Sciatic nerve (tissue), 2 donors: ENCODE measurements at places on chromosomes 16 and 17. TPM values are rescaled to one million over a fixed set of nuclear protein-coding genes. Genes with fewer than 3 reads are reported as not detected.

The SOX9 gene
- 42.0 TPM for total RNA-seq

GRCh38 chr17:31491376-31492131 is 100.1 kb downstream of the RAB11FIP4 start:
- no peak for DNase-seq

- DNase-seq: no peak
Measured at GRCh38 chr17:68670967-68671693, 70.0 kb upstream of the FAM20A start.

DNA sequence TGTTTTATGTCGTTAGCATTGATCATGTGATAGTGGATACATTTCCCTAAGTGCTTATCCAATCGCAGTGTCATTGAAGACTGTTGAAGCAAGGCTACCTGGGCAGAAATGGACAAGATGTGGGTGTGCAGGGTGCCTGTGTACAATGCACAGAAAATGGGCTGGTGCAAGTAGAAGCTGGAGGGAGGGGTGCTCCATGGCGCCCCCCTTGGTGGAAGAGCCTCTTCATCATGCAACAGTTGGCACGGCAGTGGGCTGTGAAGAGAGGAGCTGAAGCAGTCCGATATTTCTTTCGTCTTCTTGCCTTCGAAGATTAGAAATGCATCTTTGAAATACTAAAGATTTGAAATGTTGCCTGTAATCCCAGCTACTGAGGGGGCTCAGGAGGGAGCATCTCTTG is 100.5 kb downstream of the PLCG2 start:
- no peak for DNase-seq

DNA sequence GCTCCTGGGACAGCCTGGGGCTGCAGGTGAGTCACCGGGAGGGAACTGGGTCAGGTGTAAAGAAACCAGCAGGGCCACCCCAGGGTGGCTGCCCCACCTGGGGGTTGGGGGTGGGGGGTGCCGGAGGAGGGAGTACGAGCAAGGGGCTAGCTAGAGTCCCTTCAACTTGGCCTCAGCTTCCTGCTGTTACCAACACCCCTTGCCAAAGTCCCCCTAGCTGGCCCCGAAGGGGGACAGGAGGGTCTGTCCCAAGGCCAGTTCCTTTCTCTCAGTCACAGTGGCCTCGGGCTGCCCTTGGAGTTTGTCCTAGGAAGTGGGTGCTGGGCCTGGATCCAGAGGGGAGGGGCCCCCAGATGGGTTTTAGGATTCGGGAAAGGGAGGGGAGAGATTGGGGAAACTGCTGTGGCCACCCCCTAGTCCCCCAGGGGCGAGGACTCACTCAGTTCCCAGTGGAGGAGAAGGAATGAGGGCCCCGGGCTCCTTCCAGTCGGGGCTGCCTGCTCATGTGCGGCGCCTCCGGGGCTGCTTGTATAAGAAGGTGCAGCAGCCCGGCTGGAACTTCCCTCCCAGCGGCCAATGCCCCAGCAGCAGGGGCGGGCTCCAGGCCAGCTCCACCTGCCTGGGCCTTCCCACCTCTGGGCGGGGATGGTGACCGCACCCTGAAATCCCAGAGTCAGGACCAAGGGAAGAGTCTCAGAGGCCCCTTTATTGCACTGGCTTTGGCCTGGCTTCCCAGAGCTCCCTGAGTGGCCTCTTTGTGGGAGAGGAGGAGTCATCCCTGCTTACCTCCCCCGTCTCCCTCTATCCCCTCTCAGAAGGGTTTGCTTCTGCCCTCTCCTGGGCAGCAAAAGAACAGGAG is 7.3 kb downstream of the ARHGAP27 start:
- no peak for DNase-seq

DNA sequence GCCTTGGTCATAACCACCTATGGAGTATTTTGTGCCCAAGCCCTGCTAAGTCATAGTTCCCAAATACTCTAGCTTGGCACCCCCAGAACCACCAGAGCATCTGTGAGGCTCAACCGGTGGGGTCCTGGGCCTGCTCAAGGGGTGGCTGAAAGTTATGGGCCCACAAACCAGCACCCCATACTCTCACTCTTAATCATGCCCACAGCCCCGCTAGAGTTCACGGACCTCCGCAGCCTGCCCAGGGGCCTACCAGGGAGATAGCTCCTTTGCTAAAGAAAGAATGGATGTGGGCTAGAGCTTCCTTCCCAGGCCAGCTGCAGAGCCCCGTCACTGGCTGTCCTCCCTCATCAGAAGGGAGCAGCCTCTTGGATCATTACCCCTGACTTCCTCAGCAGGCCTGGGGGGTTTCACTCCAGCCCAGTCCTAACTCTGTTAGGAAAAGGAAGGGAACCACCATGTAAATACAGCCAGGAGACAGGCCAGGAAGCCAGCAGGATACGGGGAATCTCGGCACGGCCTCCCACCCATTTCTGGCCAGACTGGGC is 1.4 kb downstream of the GIT1 start:
- DNase-seq: no peak

The SDR42E1 gene
- 0.67 TPM for total RNA-seq

The PARD6A gene
- 5.6 TPM for total RNA-seq

- no peak for DNase-seq
Measured at GRCh38 chr17:45896803-45897693, 2.7 kb downstream of the MAPT start.

The HS3ST3B1 gene
- 1.2 TPM for total RNA-seq

- DNase-seq: no peak
Measured at GRCh38 chr17:79086609-79087427, 12.2 kb downstream of the ENGASE start.

The BOLA2 gene
- 9.5 TPM for total RNA-seq

DNA sequence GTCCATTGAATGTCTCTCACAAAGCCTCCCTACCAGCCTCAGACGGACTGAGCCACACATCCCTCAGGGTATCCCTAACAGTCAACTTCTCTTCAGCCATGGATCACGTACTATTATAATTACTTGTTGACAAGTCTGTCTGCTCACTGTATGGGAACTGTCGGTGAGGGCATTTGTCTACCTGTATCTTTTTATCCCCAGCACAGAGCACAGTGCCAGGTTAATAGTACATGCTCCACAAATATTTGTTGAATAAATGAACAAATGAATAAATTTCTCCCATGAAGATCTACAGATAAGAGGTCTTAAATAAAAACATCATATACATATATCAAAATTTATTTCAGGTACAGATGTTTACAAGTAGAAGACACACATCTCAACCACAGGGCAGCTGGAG is 414.0 kb downstream of the SOX9 start:
- no peak for DNase-seq
